Activated naive CD4-positive, alpha-beta T cell (primary cell): ENCODE measurements at places on chromosomes 6 and 20.

- peak; percentile 62 for DNase-seq
These were observed 67.0 kb downstream of the TNFRSF21 start for GRCh38 chr6:47242483-47243386.

- DNase-seq: peak; percentile 57
These were observed 1.6 kb downstream of the MARCKS start for GRCh38 chr6:113858480-113859348.

DNA sequence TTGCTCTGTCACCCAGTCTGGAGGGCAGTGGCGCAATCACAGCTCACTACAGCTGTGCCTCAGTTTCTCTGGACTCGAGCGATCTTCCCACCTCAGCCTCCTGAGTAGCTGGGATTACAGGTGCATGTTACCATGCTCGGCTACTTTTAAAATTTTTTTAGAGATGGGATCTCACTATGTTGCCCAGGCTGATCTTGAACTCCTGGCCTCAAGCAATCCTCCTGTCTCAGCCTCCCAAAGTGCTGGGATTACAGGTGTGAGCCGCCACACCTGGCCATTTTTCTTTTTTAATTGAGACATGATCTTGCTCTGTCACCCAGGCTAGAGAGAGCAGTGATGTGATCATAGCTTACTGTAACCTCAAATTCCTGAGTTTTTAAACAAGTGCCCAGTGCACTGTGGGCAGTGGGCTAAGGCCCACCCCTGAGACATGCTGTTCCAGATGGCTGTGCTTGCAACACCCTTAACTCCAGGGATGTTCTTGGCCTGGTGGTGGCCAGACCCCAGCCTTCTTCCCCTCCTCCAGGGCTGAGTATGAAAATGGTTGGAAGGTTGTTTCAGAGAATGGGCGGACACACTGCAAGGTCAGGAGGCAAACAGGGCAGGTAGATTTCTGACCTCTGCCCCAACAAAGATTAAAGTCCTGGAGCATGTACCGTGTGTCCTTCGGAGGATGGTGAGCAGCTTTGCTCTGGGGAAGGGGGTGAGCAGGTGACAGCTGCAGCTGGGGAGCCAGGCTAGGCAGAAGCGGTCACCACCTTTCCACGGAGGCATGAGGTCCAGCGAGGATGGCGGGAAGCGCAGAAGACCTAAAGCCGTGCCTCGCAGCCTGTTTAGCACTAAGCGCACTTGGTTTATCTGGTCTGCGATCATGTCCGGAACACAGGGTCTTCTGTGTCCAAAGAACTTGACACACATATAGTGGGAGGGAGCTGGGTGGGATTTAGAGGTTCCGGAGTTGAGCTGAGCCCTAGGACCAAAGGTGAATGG is 1.4 kb upstream of the FAM83C start:
- no peak for DNase-seq

- no peak for DNase-seq
These were observed 26.2 kb downstream of the CYP39A1 start for GRCh38 chr6:46626228-46626909.

- DNase-seq: no peak
These were observed 174.0 kb downstream of the GJA10 start for GRCh38 chr6:90068264-90068663.

GRCh38 chr20:57464642-57465211 is 60.2 kb downstream of the CTCFL start:
- DNase-seq: no peak
